Fibroblast of skin of scalp (primary cell): ENCODE measurements at places on chromosomes 7 and 10.

DNA sequence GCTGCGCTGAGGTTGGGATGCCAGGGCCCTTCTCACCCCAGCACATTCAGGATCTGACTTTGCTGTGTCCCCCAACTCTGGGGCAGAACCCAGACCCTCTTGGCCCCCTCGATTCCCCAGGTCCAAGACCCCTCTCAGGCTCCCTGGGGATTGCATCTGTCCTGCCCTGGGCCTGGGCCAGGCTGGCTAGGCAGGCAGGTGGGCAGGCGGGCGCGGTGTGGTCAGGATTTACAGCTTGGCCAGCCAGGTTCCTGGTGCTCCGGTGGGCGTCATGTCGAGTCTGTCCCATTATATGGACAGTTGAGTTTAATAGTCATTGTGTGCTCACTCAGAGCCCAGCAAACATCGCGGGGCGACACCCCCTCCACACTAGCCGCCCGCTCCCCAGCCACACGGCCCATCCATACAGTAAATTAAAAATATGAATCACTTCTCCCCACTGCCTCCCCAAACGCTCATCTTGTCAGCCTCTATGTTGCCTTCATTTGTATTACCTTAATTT lies 23.5 kb downstream of the POLL start:
- no peak for DNase-seq

- DNase-seq = no peak
Observed at GRCh38 chr10:34078745-34079470, 736.2 kb downstream of the PARD3 start.

GRCh38 chr10:14219411-14219810 lies 111.3 kb downstream of the FRMD4A start:
- no peak for DNase-seq

DNA sequence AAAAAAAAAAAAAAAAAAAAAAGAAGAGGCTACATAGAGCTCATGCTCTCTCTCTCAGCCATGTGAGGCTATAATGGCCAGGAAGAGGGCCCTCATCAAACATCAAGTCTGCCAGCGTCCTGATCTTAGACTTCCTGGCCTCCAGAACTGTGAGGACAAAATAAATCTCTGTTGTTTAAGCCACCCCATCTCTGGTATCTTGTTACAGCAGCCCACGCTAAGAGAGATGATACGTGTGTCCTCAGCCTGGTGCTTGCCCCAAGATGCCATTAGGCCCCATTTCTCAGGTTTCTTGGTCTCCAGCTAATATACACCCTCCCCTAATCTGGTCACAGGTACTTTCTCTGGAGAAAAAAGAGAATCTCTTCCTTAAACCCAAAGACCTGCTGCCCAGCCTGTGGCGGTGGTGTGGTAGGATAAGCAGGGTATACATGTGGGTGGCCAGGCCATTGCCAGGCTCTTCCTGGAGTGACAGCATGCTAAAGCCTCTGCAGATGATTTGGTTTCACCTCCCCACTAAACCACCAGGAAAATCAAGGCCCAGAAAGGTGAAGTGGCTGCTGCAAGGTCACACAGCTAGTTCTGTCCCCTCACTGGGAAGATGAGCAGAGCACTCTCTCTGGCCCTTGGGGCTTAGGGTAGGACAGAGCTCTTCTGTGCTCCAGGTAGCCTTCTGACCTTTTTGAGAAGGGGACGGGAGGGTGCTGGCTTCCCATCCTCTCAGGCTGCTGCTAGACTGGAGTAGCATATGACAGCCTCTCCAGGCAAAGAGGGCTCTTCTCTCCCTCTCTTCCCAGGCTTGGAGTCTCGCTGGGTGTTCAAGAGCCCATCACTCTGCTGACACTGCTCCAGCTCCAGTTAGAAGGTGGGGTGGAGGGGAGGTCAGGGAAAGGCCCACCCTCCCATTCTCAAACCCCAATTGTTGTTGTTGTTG lies 5.2 kb downstream of the SPOCK2 start:
- no peak for DNase-seq
